ENCODE measurements at places on chromosomes 12 and 14.
A peak's percentile ranks its signal among the peaks of the same experiment; 100 is the strongest.

- DNase-seq, result no peak
These were observed 140.1 kb upstream of the ATP2B1 start for GRCh38 chr12:89848732-89849131.

DNA sequence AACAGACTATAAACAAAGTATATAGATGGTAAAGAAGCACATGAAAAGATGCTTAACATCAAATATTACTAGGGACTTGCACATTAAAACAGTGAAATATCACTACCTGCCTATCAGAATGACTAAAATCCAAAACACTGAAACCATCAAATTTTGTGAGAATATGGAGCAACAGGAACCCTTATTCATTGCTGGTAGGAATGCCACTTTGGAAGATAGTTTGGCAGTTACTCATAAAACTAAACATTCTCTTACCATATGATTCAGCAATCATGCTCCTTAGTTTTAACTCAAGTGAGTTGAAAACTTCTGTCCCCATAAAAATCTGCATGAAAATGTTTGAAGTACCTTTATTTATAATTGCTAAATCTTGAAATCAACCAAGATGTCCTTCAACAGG, 297.6 kb downstream of the DAD1 start:
- no peak for DNase-seq

DNA sequence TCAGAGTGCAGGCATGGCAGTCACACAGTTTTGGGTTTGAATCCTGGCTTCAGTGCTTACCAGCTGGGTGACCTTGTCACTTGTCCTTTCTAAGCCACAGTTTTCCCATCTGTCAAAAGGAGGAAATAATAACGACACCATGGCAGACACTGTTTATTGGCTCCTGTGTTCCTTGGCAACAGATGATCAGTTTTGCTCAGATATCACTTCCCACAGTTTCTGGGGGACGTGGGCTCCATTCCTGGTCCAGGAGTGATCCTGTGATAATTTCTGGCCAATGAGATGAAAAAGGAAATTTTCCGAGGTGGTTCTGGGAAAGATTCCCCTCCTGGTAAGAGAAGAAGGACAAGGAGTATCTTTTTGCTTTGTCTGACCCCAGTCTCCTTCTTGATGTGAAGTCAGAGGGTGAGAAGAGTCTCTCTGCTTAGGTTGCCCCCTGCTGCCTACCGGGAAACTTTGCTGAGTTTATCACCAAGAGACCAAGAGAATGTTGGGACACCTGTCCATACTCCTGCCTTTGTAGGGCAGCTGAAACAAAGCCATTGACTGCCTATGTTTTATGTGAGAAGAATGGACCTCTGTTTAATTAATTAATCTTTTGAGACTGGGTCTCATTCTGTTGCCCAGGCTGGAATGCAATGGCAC, 178.9 kb upstream of the NRXN3 start:
- DNase-seq, result no peak

- DNase-seq, result peak; percentile 70
These were observed 13.1 kb upstream of the ITGA5 start for GRCh38 chr12:54431911-54432814.

DNA sequence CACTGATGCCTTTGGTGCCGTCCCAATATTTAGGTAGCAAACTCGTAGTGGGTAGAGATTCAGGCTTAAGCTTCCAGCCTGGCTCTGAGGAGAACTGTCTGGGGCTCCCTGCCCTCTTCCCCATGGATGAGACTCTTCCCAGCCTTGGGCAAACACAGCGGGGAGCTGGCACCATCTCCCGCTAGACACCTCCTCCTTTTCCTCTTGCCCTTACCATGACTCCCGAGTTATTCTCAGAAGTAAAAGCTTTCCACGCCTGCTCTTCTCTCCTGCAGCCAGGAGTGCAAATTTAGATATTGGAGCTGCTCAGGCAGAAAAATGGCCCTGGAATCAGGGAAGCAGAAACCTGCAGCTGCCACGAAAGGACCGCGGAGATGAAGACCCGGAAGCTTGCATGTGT, 45.6 kb upstream of the RBM19 start:
- no peak for DNase-seq

GRCh38 chr12:129294868-129295267, 441.6 kb downstream of the GLT1D1 start:
- no peak for DNase-seq
